ENCODE measurements at places on chromosomes 2 and 18.

DNA sequence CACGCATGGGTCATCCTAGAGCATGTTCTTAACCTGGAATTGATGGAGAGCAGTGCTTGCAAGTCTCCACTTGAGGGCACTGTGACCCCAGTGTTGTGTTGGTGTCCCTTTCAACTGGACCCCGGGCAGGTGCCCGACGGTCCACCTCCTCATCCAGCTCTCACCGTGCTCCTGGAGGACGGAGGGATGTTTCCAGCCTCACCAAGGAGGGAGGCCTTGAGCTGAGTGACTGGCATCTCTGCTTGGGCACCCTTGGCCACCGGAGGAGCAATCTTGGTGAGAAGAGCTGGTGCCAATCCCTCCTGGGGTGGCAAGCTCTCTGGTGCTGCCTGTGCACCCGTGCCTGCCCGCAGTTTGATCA is 45.4 kb upstream of the ASB18 start:
- no peak for DNase-seq

- DNase-seq: no peak
Observed at GRCh38 chr2:232236200-232236599, 142.4 kb upstream of the ALPP start.

- DNase-seq: no peak
Observed at GRCh38 chr2:40033781-40034180, 254.7 kb upstream of the THUMPD2 start.

DNA sequence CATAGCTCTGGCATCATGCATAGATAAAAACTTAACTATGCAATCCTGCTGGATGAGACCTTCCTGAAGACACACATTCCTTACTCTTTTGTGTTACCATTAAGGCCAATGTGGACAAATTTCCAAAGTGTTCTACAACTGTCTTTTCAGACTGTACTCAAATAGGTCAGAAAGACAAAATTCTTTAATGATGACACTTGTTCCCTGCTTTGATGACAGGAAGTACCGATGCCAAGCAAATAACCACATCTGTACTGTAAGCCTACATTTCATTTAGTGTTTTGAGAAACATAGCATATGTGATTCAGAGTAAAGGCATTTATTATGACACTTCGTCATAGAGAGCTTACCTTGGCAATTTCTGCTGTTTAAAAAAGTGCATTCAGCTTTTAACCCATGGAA is 55.0 kb downstream of the PMAIP1 start:
- DNase-seq: no peak

- DNase-seq: no peak
Observed at GRCh38 chr18:74589021-74589420, 8.6 kb upstream of the ZNF407 start.

DNA sequence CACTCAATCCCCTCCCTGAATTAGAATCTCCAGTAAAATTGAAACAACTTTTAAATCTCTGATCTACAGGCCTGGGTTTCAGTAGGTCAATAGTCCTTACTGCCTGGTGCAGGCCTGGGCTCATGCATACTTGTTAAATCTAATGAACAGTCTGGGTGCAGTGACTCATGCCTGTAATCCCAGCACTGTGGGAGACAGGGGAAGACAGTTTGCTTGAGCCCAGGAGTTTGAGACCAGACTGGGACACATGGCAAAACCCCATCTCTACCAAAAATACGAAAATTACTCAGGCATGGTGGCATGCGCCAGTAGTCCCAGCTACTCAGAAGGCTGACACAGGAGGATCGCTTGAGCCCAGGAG is 94.7 kb upstream of the SP3 start:
- DNase-seq: no peak

GRCh38 chr2:168174756-168175155 is 72.6 kb downstream of the STK39 start:
- no peak for DNase-seq

DNA sequence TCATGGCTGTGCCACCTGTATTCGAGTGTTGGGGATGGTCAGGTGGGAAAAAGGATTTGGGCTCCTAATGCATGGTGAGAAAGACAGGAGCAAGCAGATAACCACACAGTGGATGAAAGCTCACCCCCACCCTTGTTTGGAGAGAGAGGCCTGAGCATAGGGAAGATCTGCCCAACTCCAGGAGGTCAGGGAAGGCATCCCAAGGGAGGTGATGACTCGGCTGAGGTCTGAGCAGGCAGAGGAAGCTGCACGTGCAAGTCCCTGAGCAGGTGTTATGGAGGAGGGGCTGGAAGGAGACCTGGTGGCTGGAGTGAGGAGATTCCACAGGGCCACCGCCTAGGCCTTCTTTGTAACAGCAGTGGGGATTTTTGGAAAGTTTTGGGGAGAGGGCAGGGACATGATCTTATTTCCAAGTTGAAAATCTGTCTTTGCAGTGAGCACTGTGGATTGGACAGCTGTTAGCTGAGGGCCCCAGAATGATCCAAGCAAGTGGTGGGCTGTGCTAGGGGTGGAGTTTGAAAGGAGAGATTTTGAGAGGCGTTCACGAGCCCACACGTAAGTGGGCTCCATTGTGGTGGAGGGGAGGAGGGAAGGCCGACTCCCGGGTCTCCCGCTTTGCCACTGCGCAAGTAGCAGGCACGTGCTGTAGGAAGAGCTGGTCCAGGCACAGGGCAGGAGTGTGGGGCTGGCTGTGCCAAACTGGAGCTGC is 228.5 kb downstream of the GLI2 start:
- DNase-seq: no peak

DNA sequence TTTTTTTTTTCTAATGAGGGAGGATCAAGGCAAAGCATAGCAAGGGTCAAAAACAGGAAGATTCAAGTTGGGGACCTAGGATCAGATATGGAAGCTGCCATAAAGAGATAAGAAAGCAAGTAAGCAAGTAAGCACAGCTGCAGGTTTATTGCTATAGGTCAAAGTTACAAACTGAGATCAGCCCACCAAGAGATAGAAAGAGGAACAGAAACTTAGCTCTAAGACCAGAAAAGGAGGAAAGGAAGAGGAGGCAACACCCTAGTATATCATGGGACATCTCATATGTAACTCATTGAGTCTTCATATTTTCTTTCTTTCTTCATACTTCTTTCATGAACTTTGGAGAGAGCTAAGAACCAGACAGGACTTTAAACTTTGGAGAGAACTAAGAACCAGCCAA is 295.9 kb upstream of the CRIM1 start:
- DNase-seq: no peak

- DNase-seq: no peak
Observed at GRCh38 chr2:55235724-55236538, 3.4 kb downstream of the RPS27A start.

- DNase-seq: no peak
Observed at GRCh38 chr18:72648079-72648478, 103.9 kb upstream of the CBLN2 start.

DNA sequence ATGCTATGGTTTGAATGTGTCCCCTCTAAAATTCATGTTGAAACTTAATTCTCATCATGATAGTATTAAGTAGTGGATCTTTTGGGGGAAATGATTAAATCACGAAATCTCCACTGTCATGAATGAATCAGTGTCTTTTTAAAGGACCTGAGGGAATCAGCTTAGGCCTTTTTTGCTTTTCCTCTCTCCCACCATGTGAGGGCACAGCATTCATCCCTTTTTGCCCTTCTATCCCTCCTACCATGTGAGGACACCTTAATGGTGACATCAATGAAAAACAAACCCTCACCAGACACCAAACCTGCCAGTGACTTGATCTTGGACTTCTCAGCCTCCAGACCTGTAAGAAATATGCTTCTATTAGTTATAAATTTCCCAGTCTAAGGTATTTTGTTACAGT is 247.1 kb upstream of the UBE2E3 start:
- DNase-seq: no peak

DNA sequence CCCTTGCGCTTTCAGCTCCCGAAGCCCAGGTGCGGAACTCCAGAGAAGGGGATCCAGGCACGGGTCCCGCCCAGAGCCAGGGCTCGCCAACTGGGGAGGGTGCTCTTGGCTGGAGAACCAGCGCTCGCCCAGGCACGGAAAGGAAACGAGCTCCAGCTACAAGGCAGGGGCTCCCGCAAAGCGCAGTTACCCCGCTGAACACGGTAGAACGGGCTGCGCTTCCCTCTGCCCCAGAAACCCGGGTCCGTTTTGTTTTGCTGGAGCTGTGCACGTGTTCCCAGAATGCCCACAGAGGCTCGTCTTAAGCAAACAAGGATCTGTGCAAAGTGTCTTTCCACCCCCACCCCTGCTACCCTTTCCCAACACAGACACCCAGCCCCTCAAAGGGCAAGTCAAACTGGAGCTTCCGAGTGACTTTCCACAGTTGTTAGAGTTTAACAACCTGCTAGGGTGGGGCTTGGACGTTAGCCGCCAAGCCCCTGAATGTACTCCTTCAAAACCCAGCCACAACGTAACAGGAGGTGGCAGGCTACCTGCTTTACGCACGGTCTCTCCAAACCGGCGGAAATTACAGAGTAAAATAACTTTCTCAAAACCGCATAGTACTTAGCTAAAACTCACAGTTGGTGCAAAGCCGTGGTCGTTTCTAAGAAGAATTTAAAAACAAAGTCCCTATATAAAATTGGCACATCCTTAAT is 775 bp downstream of the RNF125 start:
- DNase-seq: peak; percentile 28

DNA sequence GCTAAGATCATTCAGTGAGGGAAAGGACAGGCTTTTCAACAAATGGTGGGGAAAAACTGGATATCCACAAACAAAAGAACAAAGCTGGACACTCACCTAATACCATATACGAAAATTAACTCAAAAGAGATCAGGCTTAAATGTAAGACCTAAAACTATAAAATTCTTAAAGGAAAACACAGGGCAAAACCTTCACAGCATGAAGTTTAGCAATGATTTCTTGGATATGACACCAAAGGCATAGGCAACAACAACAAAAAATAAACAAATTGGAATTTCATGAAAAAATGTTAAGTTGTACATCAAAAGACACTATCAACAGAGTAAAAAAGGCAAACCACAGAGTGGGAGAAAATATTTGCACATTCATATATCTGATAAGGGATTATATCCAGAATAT is 28.3 kb downstream of the PIAS2 start:
- no peak for DNase-seq

GRCh38 chr2:214066862-214067261 is 344.0 kb upstream of the VWC2L start:
- DNase-seq: no peak

DNA sequence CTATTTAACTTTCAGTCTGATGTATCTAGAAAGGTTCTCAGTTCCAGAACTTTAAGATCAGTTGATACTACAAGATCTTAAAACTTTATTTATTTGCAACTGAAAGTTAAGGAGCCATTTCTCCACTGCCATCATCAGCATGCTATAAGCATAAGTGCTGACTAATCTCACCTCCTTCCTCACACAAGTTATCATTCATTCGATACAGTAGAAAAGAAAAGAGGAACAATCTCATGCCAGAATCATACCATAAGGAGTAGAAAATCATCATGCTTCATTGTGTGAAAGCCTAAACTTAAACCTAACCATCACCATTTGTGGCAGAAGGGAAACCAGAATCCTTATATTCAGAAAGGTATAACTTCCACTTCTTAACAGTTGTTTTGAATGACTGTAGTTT is 176.6 kb upstream of the NRXN1 start:
- DNase-seq: no peak

DNA sequence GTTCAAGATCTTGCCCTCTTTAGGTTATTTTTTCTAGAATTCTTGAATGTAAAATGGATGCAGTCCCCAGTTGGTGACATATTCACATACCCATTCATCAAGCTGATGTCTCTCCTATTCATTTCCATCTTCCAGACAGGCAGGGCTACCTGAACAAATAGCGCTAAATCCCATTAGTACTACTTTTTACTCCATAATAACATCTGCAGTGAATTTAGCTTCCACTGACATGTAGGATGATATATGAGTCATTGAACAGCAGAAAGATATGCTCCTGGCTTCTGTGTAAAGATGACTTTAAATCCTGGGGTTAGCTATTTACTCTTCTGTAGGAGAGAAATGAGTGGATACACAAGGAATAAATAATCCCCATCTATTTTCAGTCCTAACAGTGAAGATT is 194.7 kb downstream of the RND3 start:
- no peak for DNase-seq

DNA sequence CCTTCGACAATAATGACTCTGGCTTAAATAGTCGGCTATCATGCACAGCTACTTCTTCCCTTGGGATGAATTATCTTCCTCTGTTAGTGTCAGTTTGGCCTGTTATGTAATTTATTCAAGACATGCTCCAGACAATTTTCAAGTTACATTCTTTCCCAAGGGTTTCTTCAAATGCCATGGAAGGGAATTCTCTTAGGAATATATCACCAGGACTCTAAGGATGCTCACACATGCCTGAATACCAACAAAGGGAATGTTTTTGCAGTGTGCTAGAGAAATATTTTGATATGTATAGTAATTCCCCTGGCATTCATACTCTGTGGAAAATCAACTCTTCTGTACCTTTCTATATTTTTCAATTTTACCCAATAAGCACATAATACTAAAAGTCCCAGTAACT is 286.0 kb upstream of the KYNU start:
- DNase-seq: no peak

- no peak for DNase-seq
Observed at GRCh38 chr18:34543356-34543755, 166.7 kb upstream of the DTNA start.

DNA sequence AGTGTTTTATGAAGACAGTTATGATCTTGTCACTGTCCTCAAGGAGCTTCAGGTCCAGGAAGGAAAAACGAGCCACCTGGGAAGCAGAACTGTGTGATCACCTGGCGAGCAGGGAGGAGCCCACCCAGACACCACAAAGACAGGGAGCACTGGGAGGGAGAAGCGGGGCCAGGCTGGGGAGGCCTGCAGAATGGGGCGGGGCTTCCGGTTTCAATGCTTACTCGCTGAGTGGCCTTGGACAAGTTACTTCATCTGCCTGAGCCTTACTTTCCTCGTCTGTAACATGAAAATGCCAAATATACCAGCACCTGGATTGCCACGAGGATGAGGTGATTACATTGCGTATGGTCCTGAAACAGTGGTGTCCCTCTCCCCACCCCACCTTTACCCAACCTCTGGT is 227.5 kb downstream of the ANKRD30B start:
- DNase-seq: no peak

GRCh38 chr18:60096428-60096827 is 196.6 kb downstream of the PMAIP1 start:
- DNase-seq: no peak

GRCh38 chr2:73009177-73009839 is 62.2 kb downstream of the SFXN5 start:
- no peak for DNase-seq

DNA sequence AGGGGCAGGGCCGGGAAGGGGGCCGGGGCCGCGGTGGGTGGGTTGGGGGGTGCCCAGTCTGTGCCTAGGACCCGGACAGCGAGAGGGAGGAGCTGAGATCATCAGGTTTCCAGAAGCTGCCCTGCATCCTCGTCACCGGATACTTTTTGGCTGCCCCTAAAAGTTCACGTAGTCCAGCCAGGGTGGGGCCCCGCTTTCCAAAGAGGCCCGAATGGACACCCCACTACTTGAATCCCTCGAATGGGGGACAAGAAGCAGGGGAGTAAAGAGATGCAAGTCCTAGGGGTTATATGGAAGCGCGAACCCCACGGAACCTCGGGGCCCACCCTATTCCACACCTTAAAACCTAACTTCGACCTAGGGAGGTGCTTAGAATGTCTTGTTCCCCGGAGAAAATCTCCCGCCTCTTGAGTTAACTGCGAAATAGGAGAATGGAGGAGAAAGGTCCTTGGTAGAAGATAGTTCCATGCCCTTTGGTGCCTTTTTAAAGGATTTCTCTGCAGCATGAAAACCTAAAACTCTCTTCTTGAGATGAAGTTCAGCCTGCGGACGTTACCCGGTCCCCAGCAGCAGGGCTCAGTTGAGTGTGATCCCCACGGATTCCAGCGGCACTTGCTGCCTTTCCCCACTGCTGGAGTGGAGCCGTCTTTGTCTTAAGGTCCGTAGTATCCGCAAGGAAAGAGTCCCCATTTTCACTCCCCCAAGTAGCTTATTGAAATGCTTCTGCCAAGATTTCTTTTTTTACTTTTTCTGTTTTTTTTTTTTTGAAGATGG is 2.1 kb upstream of the RNF152 start:
- DNase-seq: no peak
